ENCODE measurements at places on chromosomes 4 and X.
A peak's percentile ranks its signal among the peaks of the same experiment; 100 is the strongest.

GRCh38 chr4:159210975-159211374 lies 108.1 kb downstream of the RAPGEF2 start:
- DNase-seq = no peak

GRCh38 chr4:77449171-77449570 lies 156.4 kb upstream of the CXCL13 start:
- DNase-seq = no peak

GRCh38 chr4:15809466-15809865 lies 31.3 kb downstream of the CD38 start:
- DNase-seq = no peak

- no peak for DNase-seq
Measured at GRCh38 chrX:2533424-2533823, 32.6 kb upstream of the DHRSX start.

- DNase-seq = no peak
Measured at GRCh38 chr4:26741491-26741871, 119.2 kb upstream of the STIM2 start.

DNA sequence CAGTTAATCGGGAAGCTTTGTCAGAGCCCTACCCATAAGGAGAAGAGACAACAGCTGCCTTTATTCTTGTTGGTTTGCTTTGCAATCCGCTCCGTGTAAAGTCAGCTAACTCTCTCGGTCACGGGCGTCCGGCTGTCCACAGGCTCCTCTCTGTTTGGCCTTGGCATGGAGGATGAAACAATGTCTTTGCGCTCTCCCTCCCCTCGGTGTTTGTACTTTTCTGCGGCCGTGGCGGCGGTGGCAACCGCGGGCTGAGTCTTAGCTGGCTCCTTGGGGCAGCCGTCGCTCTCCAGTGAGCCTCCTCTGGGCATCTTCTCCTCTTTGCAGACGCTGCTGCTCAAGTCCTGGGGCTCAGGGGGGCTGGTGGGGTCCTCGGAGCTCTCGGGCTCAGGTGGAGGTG lies 10.6 kb upstream of the IRAK1 start:
- no peak for DNase-seq

- DNase-seq = no peak
Measured at GRCh38 chrX:65406532-65406931, 128.1 kb downstream of the LAS1L start.

DNA sequence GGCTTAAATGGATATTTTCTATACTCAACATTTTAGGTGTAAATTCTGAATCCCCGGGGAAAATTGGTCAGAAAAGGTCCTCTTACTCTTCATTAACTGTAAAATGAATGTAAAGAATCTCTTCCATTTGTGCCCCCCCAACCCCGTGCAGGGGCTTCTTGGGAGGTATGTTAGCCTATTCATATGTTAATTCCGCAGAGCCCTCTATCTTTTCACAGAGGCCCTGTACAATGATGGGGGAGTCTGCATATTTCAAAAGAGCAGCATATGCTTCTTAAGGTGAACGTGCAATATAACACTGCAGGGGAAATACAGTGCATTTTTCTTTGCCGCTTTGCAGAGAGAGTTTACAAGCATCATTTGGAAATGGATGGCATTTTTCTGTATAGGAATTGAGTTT lies 88.5 kb upstream of the CXorf66 start:
- no peak for DNase-seq

DNA sequence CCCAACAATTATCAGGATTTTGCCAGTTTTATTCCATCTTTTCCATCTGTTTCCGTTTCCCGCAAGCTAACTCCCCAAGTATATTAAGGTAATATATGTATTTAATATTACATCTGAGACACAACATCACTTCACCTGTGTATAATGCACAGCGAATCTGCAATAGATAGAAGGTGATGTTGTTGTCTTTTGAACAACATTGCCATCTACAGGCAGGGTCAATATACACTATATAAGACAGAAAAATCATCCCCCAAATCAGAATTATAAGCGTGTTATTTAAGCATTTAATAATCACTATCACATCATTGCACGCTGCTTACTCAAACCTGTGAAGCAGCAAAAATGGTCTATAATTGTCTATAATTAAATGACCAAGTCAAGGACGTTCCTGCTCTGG lies 1115.5 kb downstream of the NLGN4X start:
- peak; percentile 24 for DNase-seq

DNA sequence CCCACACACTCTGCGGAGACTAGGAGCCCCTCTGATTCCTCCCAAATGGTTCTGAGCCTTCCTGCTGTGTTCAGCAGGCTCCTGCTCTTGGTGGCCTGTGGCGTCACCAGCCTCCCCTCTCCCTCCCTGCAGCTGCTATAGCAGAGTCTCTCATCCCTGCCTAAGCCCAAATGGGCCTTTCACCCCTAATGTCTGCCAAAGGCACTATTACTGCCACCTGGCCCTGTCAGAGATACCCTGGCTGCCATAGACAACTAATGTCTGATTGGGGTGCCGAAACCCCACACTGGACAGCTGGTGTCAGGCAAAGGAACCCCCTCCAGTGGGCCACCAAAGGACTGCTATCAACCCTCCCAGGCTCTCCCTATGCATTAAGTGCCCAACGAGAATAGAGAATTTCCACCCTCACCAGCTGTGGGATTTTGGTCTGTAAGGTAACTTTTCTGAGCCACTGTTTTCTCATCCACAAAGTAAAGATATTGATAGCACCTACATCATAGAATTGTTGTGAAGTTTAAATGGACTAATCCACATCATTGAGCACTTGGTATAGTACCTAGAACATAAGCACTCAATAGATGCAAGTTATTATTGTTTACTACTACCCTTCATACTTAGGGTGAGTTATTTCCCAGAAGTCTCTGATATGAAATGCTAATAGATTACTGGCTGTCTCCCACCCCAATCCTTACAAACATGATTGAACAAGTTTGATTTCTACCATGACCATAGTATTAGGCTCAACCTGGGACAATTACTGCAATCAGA lies 421.3 kb downstream of the MID1IP1 start:
- no peak for DNase-seq

DNA sequence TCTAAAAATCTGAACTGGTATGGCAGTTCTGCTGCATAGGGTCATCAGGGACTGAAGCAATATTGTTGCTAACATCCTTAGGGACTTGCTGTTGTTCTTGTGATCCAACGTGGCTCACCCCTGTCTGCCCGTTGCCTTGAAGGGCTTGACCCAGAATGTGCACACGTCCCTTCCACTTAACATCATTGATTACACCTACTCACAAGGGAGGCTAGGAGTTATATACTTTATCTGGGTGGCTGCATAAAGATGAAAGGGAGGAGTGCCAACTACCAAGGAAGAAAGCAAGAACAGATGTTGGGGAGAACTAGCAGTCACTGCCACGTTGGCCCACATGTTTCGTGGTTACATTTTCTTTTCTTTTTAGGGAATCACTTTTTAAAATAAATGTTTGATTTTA lies 34.0 kb downstream of the SLC9A6 start:
- peak; percentile 41 for DNase-seq

- no peak for DNase-seq
Measured at GRCh38 chr4:189822326-189822725, 118.3 kb upstream of the FRG1 start.

DNA sequence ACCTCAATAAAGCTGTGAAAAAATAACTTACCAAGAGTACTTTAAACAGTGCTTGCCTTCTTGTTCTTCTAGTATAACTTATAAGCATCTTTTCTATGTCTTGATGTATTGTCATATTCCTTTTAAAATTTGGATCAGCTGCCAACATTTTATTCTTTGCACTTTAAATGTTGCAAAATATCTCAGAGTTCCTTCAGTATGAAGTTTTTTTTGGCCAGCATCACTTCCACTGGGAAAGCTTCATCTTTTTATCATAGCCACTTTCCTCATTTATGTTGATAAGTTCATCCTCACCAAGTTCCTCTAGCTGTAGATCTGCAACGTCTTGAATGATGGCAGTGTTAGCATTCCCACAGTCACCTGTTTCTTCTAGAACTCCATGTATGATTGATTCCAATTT lies 24.2 kb downstream of the CXorf58 start:
- no peak for DNase-seq

- no peak for DNase-seq
Measured at GRCh38 chr4:84916227-84916626, 50.3 kb downstream of the WDFY3 start.

GRCh38 chrX:9534686-9535085 lies 69.8 kb downstream of the TBL1X start:
- no peak for DNase-seq

DNA sequence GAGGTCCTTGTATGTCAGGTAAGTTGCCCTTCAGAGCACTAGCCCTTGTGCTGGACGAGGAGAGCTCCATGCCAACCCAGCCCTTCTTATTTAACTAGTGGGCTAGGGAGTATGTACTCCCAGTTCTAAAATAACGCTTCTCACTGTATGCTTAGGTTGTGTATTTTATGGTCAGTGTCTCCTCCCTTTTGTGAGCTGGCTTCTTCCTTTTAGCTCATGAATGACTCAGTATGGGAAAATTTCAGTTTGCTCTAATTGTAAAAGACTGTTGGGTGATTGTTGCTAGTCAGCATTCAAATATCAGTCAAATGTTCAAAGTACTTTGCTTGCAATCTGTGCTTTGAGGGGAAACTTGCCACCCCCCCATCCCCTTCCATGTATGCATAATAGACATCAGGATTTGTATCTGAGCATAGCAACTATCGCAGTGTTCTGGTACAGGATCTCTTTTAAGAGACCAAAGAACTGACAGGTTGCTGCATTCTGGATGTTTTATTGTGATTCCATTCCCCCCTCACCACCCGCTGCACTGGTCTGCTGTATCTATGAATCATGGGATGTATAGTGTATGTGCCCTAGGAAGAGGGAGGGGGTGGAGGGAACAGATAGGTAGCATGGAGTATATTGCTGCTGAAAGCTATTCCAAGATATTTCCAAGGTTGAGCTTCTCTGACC lies 34.7 kb downstream of the DLG3 start:
- no peak for DNase-seq

GRCh38 chr4:55124322-55125076 lies 896 bp downstream of the KDR start:
- no peak for DNase-seq

DNA sequence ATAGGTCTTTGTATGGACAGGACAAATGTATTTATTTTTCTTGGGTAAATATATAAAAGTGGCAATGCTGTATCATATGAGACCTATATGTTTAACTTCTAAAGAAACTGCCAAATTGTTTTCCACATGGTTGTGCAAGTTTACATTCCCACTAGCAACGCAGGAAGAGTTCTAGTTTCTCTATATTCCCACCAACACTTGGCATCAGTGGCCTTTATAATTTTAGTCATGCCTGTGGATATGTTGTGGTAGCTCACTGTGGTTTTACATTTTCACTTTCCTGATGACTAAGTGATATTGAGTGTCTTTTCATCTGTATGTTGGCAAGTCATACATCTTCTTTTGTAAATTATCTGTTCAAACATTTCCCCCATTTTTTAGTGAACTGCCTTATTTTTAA lies 126.0 kb downstream of the EMCN start:
- no peak for DNase-seq

- no peak for DNase-seq
Measured at GRCh38 chr4:127352220-127353113, 280.3 kb upstream of the INTU start.

DNA sequence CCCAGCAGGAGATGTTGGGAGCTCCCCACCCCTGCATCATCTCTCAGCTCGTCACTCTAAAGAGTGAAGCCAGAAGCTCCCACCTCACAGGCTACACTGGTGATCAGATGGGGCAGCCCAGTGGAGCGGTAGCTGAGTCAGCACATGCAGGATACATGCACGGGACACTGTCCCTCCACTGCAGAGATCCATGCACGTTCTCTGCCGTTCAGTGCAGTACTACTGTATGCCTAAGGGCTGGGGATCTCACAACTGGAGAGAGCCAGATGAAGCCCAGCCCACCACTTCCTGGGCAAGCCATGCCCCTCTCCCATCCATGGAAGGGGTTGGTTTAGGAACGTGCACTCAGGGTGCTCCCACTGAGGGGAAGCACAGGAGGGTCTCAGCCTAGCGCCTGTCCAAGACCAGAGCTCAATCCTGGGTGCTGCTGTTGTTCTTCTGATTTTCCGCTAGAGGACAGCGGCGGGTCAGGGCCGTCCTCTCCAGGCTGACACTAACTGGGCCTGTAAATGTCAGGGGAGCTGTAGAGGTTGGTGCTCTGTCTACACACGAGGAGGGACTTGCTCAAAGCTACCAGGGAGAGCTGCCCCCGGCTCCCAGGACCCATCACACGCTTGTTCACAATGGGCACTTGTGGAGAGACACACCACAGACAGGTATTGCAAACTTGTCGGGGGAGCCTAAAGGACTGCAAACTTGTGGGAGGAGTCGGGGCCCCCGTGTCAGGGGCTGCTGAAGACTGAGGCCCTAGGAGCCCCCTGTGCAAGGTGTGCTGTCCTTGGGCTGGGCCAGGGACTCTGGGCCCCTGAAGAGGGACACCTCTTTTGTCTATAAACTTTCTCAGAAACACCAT lies 18.2 kb upstream of the ABLIM2 start:
- peak; percentile 15 for DNase-seq

DNA sequence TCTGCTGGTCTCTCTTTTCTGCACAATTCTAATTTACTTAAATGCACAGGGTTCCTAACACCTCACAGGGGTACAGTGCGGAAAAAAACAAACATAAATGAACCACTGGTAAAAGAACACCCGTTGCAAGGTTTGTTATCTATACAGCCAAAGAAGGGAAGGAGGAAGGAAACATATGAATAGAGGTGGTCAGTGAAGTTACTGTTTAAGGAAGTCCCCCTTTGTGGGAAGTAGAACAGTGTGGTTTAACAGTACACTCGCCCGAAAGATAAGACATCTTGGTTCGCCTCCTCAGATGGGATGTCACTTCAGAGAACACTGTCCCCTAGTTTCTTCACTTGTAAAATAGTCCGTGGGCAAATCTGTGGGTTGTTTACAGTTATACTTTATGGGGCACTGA lies 57.5 kb downstream of the TEC start:
- peak; percentile 67 for DNase-seq

DNA sequence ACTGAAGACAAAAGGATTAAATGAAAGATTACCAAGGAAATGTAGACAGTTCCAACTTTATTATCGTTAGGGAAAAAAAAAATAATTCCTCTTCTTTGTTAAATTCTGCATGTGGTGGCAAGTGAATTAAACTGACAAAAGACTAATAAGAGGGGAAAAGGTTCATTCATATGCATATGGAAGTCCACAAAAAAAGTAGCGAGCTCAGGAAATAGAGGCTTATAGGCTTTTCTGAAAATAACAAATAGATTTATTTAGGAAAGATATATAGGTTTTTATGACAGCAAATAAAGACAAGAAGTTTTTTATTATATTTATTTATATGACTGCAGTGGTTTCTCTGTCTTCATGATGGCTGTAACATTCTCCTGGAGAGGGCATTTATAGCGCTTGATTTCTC lies 246.0 kb downstream of the NAF1 start:
- DNase-seq = no peak

- no peak for DNase-seq
Measured at GRCh38 chr4:112141366-112142138, 3.7 kb upstream of the FAM241A start.

GRCh38 chrX:6363188-6363587 lies 134.5 kb upstream of the NLGN4X start:
- no peak for DNase-seq

DNA sequence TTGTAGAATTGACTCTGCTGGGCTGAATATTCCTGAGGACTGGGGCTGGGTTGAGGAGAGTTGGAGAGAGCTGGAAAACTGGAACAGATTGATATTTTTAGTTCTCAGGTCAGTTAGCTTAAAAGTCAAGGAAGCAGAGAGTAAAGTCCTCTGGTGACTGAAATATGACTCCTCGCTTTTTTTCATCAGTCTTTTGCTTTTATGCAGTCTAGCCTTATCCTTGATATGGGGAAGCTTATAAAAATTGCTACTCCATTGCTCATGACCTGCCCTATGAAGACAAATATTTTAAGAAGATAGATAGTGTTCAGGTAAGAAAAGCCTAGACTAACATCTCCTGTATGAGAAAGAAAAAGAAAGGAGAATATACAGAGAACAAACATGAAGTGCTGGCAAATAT lies 152.7 kb downstream of the C4orf33 start:
- no peak for DNase-seq

Measured in erythroblast (primary cell).